Activated naive CD8-positive, alpha-beta T cell treated with anti-CD3 and anti-CD28 coated beads, Interleukin-2, amount 10 ng/mL, durations not matched to agents 7 days and 5 days (primary cell): ENCODE measurements at places on chromosomes 16 and 17. TPM values are rescaled to one million over a fixed set of nuclear protein-coding genes. Genes with fewer than 3 reads are reported as not detected.

- DNase-seq, result no peak
- H3K4me3 ChIP-seq, result no peak overlapping the region
- no peaks in the 10 kb centered on the region for H3K27me3 ChIP-seq
- no peak overlapping the region for H3K27ac ChIP-seq
Observed at GRCh38 chr17:42844761-42845555, 578 bp downstream of the AOC2 start.

DNA sequence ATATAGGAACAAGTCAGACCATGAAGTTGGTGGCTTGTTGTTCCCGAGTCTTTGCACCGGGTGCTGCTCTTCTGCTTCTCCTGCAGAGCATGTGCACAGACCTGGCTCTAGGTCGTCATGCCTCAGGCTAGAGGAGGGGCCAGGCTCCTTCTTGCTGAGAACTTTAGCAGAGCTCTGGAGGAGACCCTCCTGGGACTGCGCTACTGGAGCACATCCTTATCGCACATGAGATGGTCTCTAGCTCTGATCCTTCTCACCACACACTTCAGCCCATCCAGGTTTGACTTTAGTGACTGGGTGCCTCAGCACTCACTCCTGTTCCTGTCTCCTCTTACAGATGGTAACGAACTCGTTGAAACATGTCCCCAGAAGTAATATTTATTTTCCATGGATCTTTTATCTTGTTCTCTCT, 14.9 kb downstream of the FOXK2 start:
- no peak overlapping the region for H3K4me3 ChIP-seq
- no peak for DNase-seq
- no peaks in the 10 kb centered on the region for H3K27me3 ChIP-seq
- H3K27ac ChIP-seq, result no peak overlapping the region
- H3K36me3 ChIP-seq, result peaks cover 7% of the 10 kb centered on the region

DNA sequence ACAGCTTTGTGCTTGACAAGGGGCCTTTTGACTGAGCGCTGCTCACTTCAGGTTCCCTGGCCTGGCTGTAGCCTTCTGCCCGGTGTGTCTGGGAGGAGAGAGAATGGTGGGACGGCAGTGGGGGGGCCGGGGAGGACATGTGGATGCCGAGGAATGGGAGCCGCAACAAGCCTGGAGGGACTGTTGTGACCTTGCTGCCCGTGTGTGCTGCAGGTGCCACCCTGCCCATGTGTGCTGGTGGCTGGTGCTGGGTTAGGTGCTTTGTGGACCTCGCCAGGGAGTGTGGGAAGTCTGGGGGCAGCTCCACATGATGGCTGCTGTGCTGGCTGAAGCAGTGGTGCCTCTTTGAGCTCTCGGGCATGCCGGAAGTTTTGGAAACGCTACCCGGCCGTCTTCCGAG, 132.1 kb downstream of the LAT start:
- no peak for DNase-seq
- H3K27ac ChIP-seq, result no peak overlapping the region
- peaks cover 2% of the 10 kb centered on the region for H3K36me3 ChIP-seq
- H3K4me3 ChIP-seq, result no peak overlapping the region

- no peaks in the 10 kb centered on the region for H3K36me3 ChIP-seq
- no peak overlapping the region for H3K27ac ChIP-seq
- no peak for DNase-seq
- no peaks in the 10 kb centered on the region for H3K4me1 ChIP-seq
Observed at GRCh38 chr17:3026856-3027751, 36.3 kb downstream of the OR1D5 start.

CES1 gene
- total RNA-seq, result not detected

KRT33A gene
- total RNA-seq, result not detected

HSD11B2 gene
- not detected for total RNA-seq

CCL1 gene
- not detected for total RNA-seq

KRT25 gene
- total RNA-seq, result not detected

ZG16 gene
- total RNA-seq, result not detected
